ENCODE measurements at places on chromosomes 4 and X. TPM values are rescaled to one million over a fixed set of nuclear protein-coding genes. Genes with fewer than 3 reads are reported as not detected.

GRCh38 chrX:75673468-75673867 is 111.6 kb downstream of the MAGEE2 start:
- DNase-seq = no peak

DNA sequence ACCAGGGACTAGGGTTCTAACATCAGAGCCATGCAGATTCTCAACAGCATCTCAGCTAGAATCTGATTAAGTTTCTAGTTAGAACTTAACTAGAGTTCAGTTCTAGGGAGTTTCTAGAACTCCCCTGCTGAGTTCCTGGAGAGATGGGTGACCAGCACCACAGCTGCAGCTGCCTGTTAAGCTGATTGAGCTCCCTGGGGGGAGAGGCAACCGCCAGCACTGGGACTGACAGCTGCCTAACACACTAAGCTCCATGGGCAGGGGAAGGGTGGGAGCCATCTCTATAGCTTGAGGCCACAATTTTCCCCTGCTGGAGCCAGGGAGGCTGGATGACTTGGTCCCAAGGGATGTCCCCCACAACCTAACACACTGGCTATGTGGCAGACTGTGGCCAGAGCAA is 84.2 kb downstream of the CHIC1 start:
- no peak for DNase-seq

Gene SSX4B
- total RNA-seq = not detected

Gene GLRB
- 7.0 TPM for total RNA-seq

Gene BLOC1S4
- total RNA-seq = 17.1 TPM

Data from body of pancreas (tissue), 4 donors.